ENCODE measurements at places on chromosomes 1 and 21.

- DNase-seq = no peak
Measured at GRCh38 chr1:42085596-42085995, 67.6 kb upstream of the GUCA2B start.

GRCh38 chr1:45535988-45536766, 14.4 kb upstream of the AKR1A1 start:
- no peak for DNase-seq

- no peak for DNase-seq
Measured at GRCh38 chr1:94143173-94143808, 22.3 kb upstream of the ABCA4 start.

DNA sequence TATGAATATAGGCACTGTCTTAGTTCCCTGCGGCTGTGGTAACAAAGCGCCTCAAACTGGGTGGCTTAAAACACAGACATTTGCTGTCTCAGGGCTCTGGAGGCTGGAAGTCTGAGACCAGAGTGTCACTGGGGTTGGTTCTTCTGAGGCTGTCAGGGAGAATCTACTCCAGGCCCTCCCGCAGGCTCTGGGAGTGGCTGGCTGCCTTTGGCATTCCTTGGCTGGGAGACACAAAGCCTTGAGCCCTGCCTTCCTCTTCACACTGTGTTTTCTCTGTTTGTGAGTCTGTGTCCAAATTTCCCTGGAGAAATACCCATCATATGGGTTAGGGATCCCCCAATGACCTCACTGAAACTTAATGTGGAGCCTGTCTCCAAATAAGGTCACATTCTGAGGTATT, 38.5 kb downstream of the B3GALT5 start:
- DNase-seq = no peak

DNA sequence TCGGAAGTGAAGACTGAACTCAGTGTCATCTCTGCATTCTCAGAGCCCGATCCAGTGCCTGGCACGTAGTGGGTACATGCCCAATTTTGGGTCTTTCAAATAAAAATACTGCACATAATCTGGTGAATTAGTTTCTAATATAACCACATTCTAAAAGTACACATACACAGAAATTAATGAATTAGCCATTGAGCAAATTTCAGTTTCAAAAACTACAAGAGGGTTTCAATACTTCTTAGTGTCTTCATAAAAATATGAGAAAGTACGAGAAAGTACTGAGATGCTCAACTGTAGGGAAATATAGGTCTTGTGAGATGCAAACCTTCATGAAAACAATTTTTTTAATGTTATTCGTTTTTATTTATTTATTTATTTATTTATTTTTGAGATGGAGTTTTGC, 86.9 kb downstream of the SMYD2 start:
- no peak for DNase-seq

DNA sequence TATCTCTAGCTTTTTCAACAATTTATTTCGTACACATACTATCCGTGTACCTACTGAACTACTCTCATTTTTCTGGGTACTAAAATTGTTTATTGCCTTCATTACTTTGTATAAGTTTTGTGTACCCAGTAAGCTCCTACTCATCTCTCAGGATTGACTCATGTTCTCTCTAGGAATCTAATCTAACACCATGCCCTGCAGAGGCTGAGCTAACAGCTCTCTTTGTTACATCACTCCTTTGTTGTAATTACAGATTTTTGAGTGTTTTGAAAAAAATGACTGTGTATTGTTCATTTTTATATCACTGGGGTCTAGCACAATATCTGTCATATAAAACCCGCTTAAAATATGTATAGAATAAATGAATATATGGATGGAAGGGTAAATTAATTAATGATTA, 167.1 kb downstream of the ATP6V1G3 start:
- DNase-seq = no peak

DNA sequence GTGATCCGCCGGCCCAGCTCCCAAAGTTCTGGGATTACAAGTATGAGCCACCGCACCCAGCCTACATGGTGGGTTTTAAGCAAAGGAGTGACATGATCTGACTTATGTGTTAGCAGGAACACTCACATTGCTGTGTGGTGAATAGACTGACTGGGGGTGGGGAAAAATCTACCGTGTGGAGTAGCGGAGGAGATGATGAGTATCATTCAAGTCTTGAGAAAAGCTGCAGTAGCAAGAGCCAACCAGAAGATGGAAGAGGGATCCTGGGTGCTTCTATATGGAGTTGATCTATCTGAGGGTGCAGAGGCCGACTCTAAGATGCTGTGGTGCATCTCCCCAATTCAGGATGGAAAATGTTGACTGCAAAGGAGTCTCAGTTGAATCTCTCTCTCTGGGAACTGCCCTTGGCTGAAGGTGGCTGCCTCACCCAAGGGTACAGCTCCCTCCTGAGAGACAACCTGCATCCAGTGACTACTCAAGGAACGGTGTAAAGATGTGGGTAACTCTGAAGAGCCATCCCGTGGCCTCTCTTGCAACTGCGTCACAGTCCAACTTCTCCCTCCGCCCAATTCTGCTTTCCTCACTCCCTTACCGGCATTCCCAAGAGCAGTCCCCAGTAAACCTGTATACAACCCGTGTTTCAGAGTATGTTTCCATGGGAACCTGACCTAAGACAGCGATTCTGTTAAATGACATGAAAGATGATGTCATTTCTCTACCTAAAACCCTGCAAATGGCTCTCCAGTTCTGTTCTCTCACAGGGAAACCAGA, 7.4 kb upstream of the B3GALNT2 start:
- no peak for DNase-seq

DNA sequence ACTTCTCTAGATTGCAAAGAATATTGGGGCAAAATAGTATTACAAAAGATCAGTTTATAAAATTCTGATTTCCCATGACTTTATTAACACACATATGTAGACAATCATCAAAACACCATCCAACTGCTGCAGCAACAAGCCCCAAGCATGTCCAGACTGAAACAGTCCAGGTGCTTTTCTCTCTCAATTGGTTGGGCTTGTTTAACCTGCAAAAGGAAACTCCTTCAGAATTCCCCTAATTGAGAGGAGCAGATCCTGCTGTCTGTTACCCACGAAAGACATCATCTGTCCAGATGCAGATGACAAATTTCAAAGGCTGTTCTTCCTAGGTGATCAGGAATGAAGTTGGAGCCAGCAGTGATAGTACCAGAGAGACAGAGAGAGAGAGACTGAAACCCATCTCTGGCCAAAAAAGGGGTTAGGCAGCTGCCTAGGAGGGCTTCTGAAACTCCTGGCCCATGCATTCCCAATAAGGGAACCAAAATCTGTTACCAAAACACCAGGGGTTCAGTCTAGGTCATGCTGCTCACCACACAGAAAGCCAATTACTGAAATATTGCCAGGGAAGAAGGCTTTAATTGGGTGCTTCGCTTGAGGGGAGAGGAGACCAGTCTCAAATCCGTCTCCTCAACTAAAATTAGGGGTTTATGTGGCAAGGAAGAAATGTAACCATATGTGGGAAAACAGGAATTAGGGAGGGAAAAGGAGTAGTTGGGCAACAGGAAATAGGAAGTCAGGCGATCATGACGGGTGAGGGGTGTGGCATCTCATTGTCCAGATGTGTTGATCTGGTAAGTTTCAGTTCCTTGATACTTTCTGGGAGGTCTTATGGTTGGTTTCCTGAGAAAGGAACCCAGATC, 34.7 kb upstream of the RGL1 start:
- no peak for DNase-seq

GRCh38 chr1:2350501-2350900, 40.9 kb downstream of the MORN1 start:
- no peak for DNase-seq
